ENCODE measurements at places on chromosomes 12 and 14.
A peak's percentile ranks its signal among the peaks of the same experiment; 100 is the strongest.

DNA sequence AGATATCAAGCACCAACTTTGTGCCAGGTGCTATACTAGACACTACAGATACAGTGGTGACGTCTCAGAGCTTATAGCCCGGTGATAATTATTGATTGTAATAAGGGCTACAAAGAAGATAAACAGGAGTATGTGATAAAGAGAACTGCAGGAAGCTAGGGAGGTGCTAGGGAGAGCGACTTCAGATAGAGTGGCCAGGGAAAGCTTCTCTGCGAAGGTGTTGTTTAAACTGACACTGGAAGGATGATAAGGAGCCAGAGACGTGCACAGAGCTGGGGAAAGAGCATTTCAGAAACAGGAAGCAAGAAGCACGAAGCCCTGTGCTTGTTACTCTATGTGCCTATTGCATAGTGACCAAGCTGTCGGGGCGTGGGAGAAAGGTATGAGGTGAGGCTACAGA, 48.1 kb upstream of the OTX2 start:
- DNase-seq = no peak

DNA sequence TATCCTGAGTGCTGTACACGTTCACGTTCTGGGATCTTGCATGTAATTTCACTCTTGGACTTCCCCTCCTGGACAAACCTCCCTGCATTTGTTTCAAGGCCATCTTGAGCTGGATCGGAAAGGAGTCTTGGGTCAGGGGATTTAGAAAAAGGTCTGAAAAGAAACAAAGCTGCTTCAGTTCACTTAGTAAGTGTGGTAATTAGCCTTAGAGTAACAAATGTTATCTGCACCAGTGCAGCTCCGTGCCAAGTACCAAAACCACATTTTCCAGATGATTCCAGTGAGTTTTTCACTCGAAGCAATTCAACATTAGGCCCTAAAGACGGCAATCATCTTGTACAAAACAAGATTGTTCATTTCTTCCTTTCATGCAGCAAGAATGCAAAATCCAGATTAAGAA, 39.4 kb upstream of the ATXN2 start:
- DNase-seq = no peak

GRCh38 chr12:89091293-89091841, 260.9 kb downstream of the DUSP6 start:
- DNase-seq = no peak

- DNase-seq = peak; percentile 75
These were observed 44.7 kb upstream of the ATP23 start for GRCh38 chr12:57896434-57897201.

- DNase-seq = no peak
These were observed 6.3 kb upstream of the NINJ2 start for GRCh38 chr12:669576-669945.

DNA sequence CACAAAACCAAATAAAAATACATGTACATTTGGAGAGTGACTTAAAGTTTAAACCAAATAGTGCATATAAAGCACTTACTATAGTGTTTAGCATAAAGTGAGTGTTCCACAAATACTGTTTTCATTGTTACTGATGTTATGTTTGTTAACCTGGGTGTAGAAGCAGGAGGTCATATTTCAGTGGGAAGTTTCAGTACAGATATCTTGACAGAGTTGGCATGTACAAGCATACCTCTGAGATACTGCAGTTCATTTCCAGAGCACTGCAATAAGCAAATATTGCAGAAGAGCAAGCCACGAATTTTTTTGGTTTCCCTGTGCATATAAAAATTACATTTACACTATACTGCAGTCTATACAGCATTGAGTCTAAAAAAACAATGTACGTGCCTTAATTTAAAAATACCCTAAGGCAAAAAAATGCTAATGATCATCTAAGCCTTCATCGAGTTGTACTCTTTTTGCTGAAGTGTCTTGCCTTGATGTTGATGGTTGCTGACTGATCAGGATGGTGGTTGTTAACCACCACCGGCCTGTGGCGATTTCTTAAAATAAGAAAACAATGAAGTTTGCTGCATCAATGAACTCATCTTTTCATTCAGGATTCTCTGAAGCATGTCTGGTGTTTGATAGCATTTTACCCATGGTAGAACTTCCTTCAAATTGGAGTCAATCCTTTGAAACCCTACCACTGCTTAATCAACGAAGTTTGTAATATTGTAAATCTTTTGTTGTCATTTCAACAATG, 361.1 kb upstream of the RPL10L start:
- DNase-seq = no peak

DNA sequence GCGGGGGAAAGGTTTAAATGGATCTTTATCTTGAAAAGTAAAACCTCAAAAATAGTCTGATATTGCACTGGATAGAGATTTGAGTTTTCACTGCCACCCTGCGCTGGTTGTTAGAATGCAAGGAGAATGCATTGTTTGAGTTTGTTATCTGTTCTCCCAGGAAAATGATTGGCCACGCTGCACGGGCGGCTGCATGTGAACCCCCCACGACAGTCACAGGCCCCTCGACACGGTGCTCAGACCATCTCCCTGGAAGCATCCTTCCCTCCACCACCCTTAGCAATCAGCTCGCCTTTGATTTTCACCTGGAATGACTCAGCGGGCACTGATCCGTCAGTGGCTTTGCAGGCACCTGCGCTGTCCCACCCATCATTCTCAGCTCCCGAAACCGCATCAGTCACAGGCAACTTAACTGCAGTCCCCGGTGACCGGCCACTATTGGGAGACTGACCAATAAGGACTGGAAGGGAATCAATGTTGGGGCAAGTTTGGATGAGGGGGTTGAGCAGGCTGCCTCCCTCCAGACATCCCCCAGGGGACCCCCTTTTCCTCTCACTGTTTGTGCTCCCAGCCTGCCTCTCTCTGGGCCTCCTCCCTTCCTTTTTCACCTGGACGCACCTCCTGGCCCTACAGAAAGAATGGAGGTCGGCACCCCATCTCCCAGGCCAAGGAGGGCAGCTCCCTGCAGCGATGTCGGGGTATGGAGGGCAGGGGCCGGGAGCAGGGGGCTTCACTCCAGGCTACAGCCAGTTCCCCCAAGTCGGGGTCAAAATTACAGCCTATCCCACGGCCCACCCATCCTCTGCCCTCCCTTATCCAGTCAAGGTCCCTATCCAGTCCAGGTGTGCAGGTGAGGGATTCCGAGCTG, 28.5 kb upstream of the C14orf180 start:
- DNase-seq = no peak

- DNase-seq = no peak
These were observed 135.6 kb upstream of the HIF1A start for GRCh38 chr14:61559641-61560201.

GRCh38 chr12:124240493-124240892, 54.4 kb upstream of the RFLNA start:
- peak; percentile 15 for DNase-seq

GRCh38 chr12:11798006-11798708, 148.7 kb downstream of the ETV6 start:
- DNase-seq = no peak
